ENCODE measurements at places on chromosomes 2 and 18.

- H3K4me3 ChIP-seq, result peak overlapping the region; percentile 34
- H3K27ac ChIP-seq, result no peak overlapping the region
- peaks cover 29% of the 10 kb centered on the region for H3K27me3 ChIP-seq
- H3K36me3 ChIP-seq, result no peaks in the 10 kb centered on the region
These were observed 868 bp downstream of the CGREF1 start for GRCh38 chr2:27117995-27118524.

DNA sequence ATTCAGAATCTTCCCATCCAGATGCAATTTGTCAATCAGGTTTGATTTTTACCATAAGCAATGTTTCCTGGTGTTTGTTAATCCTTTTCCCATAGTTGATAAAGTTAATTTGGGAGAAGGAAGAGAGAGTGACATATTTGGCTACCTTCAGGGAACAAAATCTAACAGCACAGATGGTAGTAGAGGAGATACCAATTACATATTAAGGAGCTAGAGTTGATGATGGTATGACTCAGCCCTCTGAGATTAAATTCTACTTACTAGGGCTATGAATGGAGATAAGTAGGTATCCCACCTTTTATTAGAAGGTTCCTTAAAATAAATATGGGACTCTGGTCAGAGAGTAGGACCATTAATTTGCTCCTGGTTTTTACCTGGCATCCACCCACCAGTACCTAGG lies 139.7 kb downstream of the EHBP1 start:
- no peaks in the 10 kb centered on the region for H3K4me1 ChIP-seq
- H3K36me3 ChIP-seq, result peaks cover 8% of the 10 kb centered on the region
- H3K27ac ChIP-seq, result no peak overlapping the region

DNA sequence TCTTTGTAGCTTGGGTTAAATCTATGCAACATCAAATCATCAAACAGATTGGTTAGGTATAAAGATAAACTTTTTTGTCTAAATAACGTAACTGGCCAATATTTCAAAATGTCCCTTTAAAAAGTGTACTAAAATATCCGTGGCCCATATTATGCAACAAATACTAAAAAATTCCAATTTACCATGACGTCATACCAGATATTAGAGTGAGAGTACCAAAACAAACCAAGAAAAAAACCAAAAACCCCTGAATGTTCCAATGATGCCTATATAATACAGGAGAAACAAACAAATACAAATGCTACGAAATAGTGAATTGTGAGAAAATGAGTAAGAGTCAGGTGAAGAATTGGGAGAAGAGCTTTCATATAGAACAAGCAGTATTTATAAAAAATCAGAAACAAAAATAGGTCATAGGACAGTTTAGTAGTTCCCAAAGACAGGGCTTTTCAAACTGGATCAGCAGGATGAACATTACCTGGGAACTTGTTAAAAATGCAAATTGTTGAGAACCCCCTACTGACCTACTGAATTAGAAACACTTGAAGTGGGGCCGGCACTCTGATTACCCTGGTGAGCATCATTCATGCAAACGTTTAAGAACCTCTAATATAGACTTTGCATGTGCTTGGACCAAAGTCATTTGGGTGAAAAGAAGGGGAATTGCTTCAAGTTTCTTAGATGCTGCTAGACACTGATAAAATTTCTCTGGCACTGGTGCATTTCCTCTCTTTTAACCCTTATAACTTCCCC lies 753.7 kb downstream of the DSC3 start:
- no peak for DNase-seq
- H3K4me3 ChIP-seq, result no peak overlapping the region
- H3K27me3 ChIP-seq, result no peaks in the 10 kb centered on the region
- no peaks in the 10 kb centered on the region for H3K4me1 ChIP-seq
- no peaks in the 10 kb centered on the region for H3K36me3 ChIP-seq

DNA sequence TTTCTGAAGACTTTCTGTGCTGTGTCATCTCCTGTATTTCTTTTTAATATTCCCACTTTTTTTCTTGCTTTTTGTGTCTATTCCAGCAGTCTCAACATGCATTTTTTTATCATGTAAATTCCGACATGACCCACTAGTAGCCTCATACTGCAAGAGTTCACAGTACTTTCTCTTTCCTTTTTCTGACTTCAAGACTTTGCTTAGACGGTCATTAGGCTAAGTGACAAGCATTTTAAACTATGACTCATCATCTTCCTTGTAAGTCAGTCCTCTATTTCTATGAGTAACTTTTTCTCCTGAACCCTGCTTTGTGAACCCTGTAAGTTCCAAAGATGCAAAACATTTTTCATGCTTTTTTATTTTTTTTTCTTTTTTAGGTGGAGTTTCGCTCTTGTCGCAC lies 381.2 kb downstream of the TXNL1 start:
- no peaks in the 10 kb centered on the region for H3K27me3 ChIP-seq
- no peak overlapping the region for H3K4me3 ChIP-seq
- H3K27ac ChIP-seq, result no peak overlapping the region
- H3K4me1 ChIP-seq, result no peaks in the 10 kb centered on the region
- no peaks in the 10 kb centered on the region for H3K36me3 ChIP-seq
- DNase-seq, result no peak

DNA sequence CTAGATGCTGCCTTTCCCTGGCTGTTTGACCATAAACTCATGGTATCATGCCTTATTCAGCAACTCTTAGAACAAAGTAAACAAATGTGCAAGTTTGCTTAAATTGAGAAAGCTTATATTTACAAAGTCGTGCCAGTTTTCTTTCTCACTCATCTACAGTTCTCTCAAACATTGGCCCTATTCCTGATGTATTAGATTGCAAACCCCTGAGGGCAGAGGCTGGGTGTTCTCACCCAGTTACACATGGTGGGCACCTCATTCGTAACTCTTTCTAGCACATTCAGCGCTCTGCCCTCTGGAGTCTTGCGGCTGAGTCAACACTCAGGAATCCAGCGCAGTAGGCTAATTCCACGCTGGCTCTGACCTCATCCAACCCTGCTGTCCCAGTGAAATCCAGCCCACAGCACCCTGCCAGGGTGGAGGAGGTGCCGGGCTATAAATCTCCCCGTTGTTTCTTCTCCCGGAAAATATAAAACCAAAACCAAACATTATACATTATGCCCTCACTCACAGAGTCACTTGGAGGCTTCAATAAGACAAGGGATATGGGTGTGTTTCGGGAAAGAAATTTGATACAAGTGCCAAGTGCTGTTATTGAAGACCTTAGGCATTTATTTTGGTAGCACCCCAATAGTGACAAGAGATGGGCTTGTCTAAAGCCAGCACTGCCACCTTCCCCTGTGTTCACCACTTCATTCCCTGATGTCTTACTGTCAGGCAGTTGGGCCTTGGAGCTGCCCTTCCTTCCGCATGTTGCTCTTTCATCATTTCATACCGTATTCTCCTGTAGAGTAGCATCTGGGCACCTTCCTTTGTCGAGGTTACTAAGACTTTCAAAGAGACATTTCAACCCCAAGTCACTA lies 287.4 kb downstream of the PRKCE start:
- H3K27ac ChIP-seq, result peak overlapping the region; percentile 55
- peak; percentile 46 for DNase-seq
- no peaks in the 10 kb centered on the region for H3K36me3 ChIP-seq
- H3K4me3 ChIP-seq, result no peak overlapping the region
- H3K4me1 ChIP-seq, result no peaks in the 10 kb centered on the region
- no peaks in the 10 kb centered on the region for H3K27me3 ChIP-seq

DNA sequence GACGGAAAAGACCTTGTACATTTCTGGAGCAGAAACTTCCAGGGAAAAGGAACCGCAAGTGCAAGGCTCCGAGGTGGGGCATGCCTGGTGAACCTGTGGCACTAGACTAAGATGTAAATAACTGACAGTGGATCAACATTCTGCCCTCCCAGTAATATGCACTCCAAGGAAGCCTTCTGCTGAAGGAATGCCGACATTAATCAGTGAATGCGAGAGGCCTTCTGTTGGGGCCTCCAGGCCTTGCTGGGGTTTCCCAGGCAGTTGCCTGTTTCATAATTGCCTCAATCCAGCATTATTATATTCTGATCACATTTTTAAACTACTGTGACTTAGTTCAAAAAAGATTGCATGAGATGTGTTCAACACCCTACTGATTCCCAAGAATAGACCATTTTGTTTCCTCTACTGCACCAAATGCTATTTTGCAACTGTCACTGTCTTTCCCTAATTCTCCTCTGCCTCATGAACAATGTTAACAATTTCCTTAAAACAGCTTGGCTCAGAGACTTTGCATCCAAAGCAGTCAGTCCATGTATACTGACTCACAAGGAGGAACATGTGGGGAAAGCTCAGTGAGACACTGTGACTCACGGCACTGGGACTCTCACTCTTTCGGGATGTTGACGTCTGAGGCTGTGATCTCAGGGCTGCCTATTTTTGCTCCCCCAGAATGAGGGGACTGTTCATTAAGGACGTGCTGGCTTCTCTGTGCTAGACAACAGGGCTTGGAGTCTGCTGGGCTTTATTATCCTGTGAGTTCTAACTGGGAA lies 10.5 kb upstream of the DSG2 start:
- no peak overlapping the region for H3K27ac ChIP-seq
- DNase-seq, result no peak
- H3K4me3 ChIP-seq, result no peak overlapping the region
- no peaks in the 10 kb centered on the region for H3K4me1 ChIP-seq
- H3K36me3 ChIP-seq, result no peaks in the 10 kb centered on the region
- H3K27me3 ChIP-seq, result no peaks in the 10 kb centered on the region

DNA sequence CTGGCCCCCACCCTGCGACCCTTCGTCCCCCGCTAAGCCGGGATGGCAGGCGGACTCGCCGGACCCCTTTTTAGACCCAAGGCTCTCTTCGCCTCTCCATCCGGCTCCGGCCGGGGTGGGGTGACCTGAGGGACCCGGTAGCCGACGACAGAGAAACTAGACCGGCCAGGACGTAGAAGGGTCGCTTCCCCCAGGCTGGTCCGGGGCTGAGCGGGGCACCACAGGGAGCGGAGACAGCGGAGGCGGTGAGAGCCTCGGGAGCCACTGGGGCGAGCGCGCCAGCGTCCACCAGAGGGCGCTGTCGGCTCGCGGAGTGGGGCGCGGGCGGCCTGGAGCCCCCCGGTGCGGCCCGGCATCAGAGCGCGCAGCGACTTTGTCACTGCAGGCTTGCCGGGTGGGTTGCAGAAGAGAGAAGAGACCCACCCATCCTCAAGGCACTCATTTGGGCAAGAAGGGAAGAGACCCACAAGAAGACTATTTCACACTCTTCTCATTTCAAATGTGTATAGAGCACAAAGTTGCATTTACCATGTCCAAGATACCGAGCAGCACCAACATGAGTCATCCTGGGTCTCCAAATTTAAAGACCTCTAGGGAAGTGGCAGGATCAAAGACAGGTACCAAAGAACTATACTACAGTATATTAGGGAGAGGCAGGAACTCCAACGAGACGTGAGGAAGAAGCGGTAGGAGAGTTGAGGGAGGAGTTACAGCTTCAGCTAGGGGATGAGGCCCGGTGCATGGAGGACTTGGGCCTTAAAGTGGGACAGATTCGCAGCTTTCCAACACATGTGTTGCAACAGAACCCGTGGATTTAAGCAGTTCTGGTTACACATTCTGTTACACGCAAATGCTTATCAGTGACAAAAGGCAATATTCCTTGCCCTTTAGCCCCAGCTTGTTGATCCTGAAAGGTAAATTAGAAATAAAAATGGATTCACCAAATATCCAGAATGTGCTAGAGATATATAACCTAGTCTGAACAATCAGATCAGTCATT lies 7.6 kb upstream of the PRKCE start:
- H3K4me1 ChIP-seq, result peaks cover 12% of the 10 kb centered on the region
- DNase-seq, result peak; percentile 79
- no peaks in the 10 kb centered on the region for H3K36me3 ChIP-seq
- H3K27me3 ChIP-seq, result peaks cover 17% of the 10 kb centered on the region

GRCh38 chr2:218713922-218714321 lies 3.3 kb downstream of the TTLL4 start:
- H3K4me1 ChIP-seq, result peaks cover 21% of the 10 kb centered on the region
- no peak overlapping the region for H3K4me3 ChIP-seq
- no peak overlapping the region for H3K27ac ChIP-seq
- H3K27me3 ChIP-seq, result no peaks in the 10 kb centered on the region
- no peaks in the 10 kb centered on the region for H3K36me3 ChIP-seq

- no peak overlapping the region for H3K27ac ChIP-seq
- H3K27me3 ChIP-seq, result no peaks in the 10 kb centered on the region
- H3K36me3 ChIP-seq, result no peaks in the 10 kb centered on the region
- no peaks in the 10 kb centered on the region for H3K4me1 ChIP-seq
These were observed 127.1 kb downstream of the CD226 start for GRCh38 chr18:69820538-69820937.

DNA sequence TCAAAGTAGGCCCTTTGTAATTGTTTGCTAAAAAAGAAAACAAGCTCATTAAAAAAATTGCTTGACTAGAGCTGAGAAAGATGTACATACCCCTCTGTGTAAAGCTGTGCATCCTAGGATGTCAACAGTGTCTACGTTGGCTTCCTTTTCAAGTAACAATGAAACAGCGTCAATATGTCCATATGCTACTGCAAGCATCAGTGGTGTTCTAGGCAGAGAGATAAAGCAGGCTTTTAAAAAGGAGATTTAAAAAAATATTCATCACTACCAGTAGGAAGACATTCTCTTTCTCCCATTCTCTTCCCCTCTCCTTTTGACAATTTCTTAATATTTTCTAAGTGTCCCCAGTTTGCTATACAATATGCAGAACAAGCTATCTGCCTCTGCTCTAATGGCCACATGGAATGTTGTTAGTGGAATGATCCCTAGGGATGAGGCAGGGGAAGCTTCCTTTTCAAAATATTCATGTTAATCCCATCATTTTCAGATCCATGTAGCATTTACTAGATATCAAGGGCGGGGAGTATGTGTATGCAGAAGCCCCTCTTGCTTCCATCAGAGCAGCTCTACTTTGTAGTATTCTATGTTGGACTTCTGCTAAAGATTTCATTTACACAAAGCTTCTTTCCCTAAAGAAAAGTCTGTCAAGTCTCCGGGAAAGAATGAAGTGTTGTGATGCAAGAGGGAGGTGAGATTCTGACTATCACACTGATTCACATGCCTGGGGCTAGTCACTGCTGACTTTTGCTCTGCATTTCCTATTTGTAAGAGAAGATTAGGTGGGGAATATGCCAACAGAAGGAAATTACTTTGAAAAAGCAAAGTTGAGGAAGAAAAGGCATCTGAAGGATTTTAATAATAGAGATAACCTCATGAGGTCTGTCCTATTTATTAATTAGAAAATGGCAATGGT lies 81.5 kb upstream of the PGAP1 start:
- no peak for DNase-seq
- no peak overlapping the region for H3K4me3 ChIP-seq
- peaks cover 12% of the 10 kb centered on the region for H3K36me3 ChIP-seq
- no peaks in the 10 kb centered on the region for H3K4me1 ChIP-seq
- H3K27ac ChIP-seq, result no peak overlapping the region

- no peaks in the 10 kb centered on the region for H3K27me3 ChIP-seq
- peak; percentile 68 for DNase-seq
- peaks cover 27% of the 10 kb centered on the region for H3K4me1 ChIP-seq
- H3K36me3 ChIP-seq, result no peaks in the 10 kb centered on the region
- no peak overlapping the region for H3K4me3 ChIP-seq
These were observed 56.0 kb downstream of the TEX44 start for GRCh38 chr2:231648579-231649174.

DNA sequence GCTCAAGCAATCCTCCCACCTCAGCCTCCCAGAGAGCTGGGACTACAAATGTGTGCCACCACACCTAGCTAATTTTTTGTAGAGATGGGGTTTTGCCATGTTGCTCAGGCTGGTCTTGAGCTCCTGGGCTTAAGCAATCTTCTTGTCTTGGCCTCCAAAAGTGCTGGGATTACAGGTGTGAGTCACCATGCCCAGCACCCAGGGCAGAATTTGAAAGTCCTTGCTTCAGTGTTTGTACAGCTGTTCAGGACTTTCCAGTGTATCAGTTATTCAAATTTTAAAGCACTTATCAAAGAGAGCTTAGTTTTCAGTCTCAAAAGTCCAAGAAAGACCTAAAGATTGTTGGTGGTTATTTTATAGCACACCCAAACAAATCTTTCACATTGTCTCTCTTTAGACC lies 43.6 kb upstream of the VPS54 start:
- H3K4me3 ChIP-seq, result no peak overlapping the region
- H3K4me1 ChIP-seq, result peaks cover 19% of the 10 kb centered on the region
- no peaks in the 10 kb centered on the region for H3K36me3 ChIP-seq
- H3K27ac ChIP-seq, result no peak overlapping the region
- H3K27me3 ChIP-seq, result peaks cover 6% of the 10 kb centered on the region
- DNase-seq, result no peak

Data from heart right ventricle (tissue), 16 donors.